IPS DF 6.9 (cell line): ENCODE measurements at places on chromosomes 5 and 9.

- no peak for DNase-seq
Measured at GRCh38 chr5:142078221-142078620, 30.4 kb upstream of the NDFIP1 start.

GRCh38 chr5:76376148-76376865, 26.8 kb upstream of the IQGAP2 start:
- no peak for DNase-seq

GRCh38 chr5:55919625-55920024, 68.5 kb downstream of the IL31RA start:
- DNase-seq, result no peak

- no peak for DNase-seq
Measured at GRCh38 chr9:75910731-75911130, 20.3 kb downstream of the PCSK5 start.

DNA sequence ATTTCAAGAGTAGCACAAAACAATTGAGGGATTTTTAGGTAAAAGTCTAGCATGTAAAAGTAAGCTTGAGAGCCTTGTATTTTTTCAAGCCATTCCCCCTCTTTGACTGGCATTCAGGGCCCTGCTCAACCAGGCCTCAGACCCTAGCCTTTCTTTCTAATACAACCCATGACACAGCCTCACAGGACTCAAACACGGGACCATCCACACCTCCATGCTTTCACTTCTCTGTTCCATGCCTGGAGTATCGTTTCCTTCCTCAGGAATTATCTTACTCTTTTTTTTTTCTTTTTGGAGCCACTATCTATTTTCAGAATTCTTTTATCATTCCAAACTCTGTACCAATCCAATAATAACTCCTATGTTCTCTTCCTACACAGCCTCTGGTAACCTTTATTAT, 560.2 kb upstream of the CLINT1 start:
- DNase-seq, result no peak

GRCh38 chr9:121038804-121039203, 11.3 kb downstream of the C5 start:
- no peak for DNase-seq

GRCh38 chr9:20995616-20996015, 35.8 kb downstream of the HACD4 start:
- DNase-seq, result no peak
